GM12865 (cell line): ENCODE measurements at places on chromosomes 12 and 14.

- DNase-seq, result peak; percentile 35
Observed at GRCh38 chr12:47686645-47687240, 19.1 kb downstream of the RPAP3 start.

DNA sequence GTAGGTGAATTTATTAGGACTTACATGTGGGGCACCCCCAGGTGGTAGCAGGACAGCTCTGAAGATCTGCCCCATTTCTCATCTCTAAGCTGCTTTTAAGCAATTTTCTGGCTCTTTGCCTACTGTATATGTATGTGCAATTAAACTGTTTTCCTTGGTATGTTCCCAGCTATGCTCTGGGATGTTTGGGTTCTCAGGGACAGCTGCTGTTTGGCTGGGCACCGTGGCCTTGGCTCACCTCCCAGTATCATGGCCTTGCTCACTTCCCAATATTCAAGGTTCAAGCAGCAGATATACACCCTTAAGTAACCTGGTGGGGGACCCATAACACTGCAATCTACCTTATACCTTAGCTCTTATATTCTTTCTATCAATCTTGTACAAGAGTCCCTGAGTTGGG lies 53.7 kb upstream of the KITLG start:
- DNase-seq, result no peak

GRCh38 chr14:52220924-52221811 lies 46.3 kb upstream of the PTGDR start:
- DNase-seq, result peak; percentile 7

DNA sequence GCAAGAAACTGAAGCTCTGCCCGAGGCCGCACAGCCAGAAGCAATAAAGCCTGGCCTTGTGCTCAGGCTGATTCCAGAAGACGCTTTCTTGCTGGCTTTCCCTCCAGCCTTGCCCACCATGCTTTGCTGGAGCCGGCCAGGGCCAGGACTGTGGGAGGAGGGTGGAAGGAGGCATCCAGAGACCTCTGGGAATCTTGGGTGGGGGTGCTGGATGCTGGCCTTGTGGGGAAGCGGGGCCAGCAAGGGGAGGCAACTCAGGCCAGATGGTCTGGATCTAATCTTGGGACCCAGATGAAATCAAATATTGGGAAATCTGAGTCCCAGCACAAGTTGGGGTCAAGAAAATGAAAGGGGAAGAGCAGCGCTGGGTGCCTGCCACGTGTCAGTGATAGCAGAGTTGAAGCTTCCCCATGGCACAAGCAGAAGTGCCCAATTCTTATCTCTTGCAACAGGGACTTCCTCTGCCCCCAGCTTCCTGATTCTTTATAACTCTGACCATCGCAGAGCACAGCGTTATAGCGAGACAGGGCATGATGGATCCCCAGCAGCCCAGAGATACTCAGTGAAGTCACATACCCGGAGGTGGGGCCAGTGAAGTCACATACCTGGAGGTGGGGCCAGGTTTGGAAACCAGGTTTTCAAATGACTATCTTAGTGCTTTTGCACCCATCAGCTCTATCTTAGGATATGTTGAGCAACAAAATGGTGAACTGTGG lies 6.4 kb upstream of the RABGGTA start:
- no peak for DNase-seq

DNA sequence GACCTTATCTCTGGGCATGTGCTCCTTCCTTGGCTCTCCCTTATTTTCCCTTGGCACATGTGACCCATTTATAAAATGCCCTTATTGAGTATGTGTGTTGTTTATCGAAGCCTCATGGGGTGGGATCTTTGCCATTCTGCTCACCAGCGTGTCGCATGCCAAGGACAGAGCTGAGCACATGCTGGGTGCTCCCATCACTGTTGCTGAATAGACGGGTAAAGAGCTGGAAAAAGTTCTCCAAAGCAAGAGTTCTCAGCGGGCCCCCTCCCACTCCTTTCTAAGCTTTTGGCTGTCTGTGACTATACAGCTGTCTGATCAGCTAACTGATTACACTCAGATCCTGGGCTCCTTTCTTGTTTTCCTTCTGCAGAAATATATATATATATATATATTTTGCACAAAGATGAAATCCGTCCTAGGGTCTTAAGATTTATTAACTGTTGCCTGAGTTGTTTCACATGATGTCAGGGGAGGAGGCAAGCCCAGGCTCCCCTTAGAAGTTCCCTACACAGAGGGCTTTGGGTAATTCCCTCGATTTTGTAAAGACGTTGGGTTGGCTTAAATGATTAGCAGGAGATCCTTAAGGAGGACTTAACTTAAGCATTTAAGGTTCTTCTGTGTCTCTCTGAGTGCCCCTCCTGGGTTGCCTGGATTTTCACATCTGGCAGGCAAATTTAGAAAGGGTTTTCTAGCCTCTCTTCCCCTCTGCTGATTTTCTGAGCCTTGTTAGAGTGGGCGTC lies 71.6 kb downstream of the TMEM132C start:
- no peak for DNase-seq

- no peak for DNase-seq
Observed at GRCh38 chr12:89235189-89235993, 116.9 kb downstream of the DUSP6 start.

DNA sequence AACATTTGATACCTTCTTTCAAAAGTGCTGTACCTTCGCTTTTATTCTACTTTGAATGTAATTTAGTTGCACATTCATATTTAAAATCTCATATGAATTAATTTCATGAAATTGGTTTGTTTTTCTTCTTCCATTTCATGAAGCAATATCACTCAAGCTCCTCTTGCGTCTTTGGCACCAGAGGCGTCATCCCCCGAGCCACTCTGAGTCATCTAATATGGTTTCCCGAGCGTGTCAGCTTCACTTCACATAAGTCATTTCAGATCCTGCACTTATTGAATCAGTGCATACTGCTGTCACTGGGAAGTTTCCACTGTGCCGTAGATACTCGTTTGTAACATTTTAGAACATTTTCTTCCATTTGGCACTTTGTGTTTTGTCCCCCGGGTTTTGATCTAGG lies 105.6 kb downstream of the SLC25A47 start:
- peak; percentile 12 for DNase-seq

DNA sequence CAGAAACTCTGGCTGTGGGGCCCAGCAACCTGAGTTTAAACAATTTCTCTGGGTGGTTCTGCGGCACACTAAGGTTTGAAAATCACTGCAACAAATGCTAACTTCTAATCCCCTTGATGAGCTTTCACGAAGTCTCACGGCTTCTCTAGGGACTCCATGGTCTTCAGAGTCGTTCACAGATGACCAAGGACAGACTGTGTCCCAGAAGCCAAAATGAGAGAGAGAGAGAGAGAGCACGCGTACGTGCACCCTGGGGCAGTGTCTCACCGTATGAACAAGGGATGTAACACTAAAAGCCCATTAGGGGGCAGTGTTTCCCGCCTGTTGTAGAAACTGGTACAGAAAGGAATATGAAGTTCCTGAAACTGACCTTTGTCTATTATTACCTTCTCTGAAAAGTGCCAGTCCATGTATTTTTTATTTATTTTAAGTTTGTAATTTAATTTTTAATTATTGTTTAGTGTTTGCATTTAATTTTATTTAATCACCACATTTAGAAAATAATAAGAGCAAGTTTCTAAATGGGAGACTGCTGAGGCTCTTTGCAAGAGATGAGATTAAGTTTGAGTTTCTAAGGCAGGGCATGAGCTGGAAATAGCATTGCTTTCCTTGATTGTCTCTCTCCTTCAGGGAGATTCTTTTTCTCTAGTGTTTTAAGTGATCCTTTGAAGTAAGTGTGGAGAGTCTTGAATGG lies 3.4 kb downstream of the APOLD1 start:
- peak; percentile 88 for DNase-seq

DNA sequence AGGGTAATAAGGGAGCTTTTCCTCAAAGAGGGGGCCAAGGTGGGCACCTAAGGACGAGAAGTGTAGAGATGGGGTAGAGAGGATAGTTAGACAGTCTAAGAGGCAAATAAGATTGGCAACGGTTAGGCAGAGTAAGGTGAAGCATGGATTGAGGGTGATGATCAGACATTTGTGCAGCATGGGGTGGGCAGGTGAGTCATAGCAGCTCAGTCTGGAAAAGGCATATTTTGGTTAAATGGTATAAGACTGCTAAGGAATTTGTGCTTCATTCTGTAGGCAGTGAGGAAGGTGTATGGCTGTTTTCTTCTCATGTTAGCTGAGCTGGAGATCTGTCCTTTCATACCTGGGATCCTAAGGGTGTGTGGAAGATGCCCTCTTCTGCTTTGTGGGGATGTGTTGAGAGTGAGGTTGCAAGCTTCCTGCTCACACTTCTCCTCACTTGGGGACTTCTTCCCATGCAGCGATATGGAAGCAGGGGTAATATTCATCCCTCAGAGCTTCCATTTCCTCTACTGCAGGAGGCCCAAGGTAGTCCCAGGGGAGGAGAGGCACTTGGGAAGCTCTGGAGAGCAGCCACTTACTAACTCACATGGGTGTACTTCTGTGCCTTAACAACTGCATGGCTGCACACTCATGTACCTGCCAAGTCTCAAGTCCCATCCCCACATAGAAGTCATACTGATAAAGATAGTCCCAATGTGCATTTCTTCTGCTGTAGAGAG lies 28.9 kb downstream of the GSG1 start:
- DNase-seq, result no peak
